ENCODE measurements at places on chromosomes 3 and 15.

GRCh38 chr3:120214176-120214575, 70.8 kb downstream of the GPR156 start:
- no peak for DNase-seq

DNA sequence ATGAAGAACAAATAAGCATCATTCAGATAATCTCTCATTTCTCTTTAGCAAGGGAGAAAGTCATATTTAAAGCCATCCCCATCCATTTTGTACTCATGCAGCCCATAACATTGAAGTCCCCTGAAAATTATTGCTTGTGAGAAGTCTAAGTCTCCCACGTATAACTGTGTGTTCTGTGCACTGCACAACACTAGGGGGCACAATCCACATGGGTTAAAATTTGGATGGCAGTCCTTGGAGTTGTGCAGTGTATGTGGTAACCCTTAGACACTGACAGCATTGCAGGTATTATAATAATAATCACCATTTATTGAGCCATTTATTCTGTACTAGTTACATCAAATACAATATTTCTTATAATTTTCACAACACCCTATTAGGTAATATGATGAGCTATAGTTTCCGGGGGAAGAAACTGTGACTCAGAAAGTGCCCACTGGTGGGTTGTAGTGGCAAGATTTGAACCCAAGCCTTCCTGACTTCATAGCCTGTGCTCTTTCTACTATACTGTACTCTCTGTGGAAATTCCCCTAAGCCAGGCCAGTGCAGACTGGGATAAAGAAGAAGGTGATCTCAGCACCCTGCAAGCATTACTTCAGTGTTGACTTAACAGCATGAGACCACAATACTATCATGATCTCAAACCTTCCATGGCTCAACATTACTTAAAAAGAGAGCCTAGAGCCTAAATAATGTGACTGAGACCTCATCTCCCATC, 15.7 kb downstream of the KCNAB1 start:
- DNase-seq, result no peak

- no peak for DNase-seq
These were observed 32.6 kb downstream of the CLK3 start for GRCh38 chr15:74648051-74648842.

DNA sequence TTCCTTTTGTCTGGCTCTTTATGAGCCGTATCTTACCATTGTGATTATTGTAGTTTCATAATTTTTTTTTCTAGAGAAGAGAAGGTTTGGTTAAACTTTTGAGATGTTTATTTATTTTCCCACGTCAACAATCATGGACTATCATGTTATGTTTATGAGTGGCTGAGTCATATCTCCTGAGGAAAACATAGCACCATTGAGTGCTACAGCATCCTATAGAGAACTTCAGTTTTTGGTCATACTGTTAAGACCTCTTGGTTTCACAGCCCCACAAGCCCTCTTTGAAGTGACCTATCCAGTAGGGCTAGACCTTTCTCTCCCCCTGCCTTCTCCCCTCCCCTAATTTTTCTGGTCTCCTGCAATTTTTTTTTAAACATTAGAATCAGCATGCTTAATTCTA, 20.8 kb downstream of the PIK3CA start:
- no peak for DNase-seq

- no peak for DNase-seq
These were observed 85.3 kb upstream of the ADAMTS9 start for GRCh38 chr3:64773137-64773536.

- no peak for DNase-seq
These were observed 78.2 kb upstream of the VEPH1 start for GRCh38 chr3:157581371-157581770.

DNA sequence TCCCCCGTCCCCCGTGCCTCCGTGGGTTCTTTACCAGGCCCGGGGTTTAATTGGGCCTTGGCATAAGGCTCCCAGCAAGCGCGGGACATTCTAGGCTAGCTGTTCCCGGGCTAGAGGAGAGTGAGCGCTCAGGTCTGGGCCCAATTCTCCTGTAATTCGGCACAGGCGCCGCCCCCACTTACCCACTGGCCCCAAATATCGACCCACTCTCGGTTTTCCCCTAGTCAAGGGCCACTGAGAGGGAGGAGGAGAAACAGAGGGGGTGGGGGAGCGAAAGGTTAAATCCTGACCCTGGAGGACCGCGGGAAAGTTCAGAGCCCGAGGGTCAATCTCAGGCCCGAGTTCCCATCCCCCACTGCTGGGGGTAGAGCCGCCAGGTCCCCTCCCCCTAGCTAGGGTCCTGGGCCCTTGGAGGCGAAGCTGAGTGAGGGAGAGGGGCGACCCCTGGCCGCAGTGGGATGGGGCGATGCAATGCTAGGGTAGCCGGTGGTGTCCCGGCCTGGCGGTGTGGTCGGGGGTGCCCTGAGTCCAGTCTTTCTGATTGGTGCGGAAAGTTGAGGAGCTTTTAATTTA, 8.5 kb upstream of the ONECUT1 start:
- no peak for DNase-seq

- DNase-seq, result no peak
These were observed 13.7 kb downstream of the LRRK1 start for GRCh38 chr15:100932676-100933348.

DNA sequence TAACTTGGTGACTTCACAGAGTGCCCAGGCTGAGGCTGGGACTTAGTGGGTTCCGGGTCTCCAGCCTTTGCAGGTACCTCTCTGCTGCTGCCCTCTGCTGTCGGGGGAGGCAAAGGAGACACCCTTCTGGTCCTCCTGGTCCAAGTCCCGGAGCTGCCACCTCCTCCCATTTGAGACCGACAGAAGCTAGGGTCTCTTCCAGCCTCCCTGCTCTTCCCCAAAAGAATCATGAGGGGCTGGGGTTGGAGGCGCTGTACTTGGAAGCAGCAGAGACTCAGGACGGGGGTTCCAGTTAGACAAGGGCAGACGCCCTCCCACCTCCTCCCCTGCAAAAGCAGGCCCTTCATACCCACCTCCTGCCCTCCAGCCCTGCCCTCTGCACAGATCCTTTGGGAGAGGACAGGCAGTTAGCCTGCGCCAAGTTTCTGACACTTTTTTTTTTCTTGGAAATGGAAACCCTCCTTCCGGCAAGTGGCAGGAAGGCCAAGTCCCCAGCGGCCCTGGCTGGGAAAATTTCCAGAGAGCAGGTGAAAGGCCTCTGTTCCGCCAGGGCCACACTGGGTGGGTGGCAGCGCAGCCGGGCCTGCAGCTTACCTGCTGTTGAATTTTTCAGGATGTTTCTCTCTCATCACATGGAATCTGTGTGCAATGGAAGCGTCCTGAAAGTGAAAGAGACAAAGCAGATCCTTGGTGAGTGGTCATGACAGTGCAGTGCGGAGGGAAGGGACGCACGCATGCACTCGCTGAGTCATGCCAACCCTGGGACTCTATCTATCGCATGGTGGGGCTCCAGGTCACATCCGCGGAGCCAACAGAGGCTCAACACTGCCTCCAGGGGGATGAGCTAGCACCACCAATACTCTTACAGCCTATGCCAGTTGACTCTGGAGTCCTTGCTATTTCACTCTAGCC, 119.9 kb downstream of the DGKG start:
- peak; percentile 20 for DNase-seq

DNA sequence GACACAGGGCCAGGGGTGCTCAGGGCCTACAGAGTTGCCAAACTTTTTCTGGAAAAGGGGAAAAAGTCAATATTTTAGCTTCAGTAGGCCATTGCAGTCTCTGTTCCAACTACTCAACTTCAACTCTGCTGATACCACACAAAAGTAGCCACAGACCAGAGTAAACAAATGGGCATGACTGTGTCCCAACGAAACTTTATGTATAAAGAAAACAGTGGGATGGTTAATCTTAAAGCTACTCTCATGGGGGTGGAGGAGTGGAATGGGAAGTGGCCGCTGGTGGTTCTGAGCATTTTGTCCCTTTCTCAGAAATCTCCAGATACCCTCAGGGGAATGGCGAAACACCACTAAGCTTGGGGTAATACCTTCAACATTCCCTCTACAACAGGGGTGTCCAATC, 69.9 kb downstream of the OSBPL10 start:
- DNase-seq, result no peak

DNA sequence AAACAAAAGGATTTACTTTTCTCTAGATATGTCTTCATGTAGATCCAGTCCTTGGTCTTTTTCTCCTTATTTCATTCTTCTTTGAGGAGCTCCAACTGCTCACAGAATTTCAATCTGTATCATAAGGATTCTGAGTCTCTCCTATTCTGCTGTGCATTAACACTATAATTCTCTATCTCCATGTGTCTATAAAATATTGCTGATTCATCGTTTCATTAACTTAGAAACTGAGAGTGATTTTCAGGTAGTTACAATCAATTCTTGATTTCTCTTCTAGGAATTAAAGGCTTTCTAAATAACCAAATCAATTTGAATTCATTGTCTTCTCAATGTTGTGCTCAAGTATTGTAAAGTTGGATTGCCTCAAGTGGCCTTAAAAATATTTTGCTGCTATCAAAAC, 651.5 kb upstream of the CADM2 start:
- no peak for DNase-seq

DNA sequence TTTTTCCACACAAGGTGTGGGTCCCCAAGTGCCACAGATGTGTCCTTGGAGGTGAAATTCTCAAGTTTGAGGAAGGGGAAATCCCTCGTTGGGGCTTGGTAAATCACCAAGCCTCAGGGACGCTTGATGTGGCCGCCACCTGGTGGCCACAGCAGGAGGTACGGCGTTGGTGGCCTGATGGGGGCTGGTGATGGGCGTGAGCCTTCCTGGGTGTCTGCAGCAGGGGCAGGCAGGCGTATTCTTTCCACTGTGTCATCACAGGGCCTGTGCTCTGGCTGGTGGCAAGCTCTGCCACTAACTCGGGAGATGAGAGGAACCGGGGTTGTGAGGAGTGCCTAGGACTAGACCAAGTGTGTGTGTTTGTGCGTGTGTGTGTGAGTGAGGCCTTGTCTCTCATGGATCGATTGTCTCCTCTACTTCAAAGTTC, 4.2 kb downstream of the ACOX2 start:
- DNase-seq, result peak; percentile 82

GRCh38 chr3:36988356-36988755, 4.6 kb downstream of the EPM2AIP1 start:
- DNase-seq, result peak; percentile 44

DNA sequence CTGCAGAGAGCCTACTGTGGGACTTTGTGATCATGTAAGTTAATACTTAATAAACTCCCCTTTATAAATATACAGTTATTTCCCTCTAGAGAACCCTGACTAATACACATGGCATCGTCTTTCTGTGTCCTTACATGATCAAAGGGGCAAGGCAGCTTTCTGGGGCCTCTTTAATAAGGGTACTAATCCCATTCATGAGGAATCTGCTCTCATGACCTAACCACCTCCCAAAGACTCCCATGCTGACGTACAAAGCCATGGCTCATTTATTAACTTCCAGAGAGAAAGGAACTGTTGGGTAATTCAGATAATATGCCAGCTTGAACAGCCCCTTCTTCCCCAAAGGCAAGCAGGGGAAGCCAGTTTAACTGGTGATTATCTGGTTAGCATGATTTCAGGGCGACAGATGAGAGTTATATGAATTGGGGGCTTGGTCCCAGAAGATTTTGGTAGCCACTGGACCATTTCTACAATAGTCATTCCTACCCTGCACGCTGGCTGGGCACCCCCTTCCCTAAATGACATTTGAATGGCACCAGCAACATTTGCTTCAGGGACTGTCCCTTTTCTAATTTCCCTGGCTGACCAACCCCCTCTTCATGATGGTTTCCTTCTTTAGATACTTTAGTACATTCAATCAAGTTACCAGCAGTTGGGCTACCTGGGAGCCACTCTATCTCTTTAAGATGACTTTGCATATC, 83.6 kb upstream of the C3orf80 start:
- no peak for DNase-seq

- DNase-seq, result no peak
These were observed 543.9 kb upstream of the NAALADL2 start for GRCh38 chr3:174315225-174315624.

- DNase-seq, result no peak
These were observed 75.6 kb downstream of the TRAK1 start for GRCh38 chr3:42166662-42167300.

DNA sequence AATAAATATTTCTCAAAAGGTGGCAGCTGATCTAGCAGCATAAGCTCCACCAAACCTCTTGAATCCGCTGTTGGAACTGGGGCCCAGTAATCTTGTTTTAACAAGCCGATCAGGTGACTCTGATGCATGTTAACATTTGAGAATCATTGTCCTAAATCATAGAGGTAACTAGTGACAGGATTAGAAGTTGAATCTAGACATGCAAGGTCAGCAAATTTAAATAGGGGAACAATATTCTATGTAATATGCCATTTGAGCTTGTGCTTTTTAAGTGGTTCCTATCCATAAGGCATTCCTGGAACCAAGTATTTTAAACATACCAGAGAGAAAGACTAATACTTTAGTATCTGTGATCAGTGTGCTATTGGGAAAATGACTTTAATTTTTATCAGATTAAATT, 412.8 kb downstream of the PYDC2 start:
- DNase-seq, result no peak

- DNase-seq, result no peak
These were observed 27.6 kb downstream of the OPA1 start for GRCh38 chr3:193620650-193621049.

DNA sequence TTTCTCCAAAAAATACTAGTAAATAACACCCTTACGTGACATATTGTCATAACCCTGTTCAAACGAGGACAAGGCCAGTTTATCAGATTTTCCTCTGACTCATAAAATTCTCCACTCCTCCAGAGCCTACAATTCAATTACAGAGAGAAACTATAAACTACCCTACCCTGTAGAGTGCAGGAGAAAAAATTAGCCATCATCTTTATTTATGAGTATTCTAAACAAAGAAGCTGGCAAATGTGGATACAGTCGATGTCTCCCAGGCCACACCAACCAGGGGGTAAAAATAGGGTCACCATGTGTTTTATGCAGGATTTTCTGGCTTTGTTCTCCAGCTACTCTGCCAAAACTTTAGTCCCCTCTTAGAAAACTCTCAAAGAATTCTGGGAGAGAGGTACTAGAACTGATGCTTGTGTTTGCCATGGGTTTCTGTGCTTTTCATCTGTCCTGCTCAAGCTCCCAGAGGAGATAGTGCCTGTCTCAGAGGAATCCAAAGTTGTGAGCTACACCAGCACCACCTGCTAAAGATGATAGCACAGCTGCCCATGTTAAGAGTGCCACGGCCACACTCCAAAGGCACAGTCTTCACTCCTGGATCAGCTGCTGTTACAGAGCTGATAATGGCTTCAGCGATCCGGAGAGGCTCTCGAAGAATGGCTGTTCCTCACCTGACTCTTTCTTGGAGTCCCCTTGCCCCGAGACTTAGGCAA, 150.2 kb downstream of the IMPG2 start:
- no peak for DNase-seq

DNA sequence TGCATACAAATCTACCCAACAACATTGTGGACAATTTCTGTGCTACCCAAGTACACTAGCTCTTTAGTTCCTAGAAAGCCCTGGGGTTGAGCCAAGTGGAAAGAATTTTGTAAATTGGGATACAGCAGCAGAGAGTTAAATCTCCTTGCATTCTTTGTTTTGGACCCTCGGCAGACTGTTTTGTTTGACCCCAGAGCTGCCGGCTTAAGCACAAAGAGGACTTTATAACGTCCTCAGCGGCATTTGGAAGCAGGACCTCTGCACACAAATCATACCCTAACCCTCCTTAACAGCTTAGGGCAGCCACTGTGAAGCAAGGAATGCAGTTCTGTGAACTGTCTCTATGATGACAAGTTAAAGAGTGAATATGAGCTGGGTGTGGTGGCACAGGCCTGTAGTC, 415.3 kb downstream of the CNTN4 start:
- no peak for DNase-seq
